ENCODE measurements at places on chromosomes 4 and X.

- DNase-seq: no peak
These were observed 1509.4 kb downstream of the TECRL start for GRCh38 chr4:62899646-62900364.

GRCh38 chr4:8493484-8493883 lies 52.9 kb downstream of the TRMT44 start:
- no peak for DNase-seq

- no peak for DNase-seq
These were observed 3.1 kb downstream of the NKX1-1 start for GRCh38 chr4:1403177-1403583.

- DNase-seq: no peak
These were observed 129.1 kb downstream of the RCHY1 start for GRCh38 chr4:75385106-75385505.

DNA sequence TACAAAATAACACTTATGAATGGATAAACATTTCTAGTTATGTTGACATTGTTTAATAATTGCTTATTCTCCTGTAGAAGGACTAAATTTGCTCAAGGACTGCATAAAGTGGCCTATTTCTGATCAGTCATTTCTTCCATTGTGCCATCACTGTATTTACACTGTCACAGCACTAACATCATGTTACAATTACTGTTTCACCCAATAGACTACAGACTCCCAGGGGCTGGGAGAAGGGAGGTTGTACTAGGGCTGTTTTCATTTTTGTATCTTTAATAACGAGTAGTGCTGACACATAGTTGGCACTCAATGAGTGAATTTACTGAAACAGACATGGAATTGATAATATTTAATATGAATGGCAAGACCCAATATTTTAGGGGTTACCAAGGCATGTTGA lies 139.5 kb downstream of the SLC10A7 start:
- DNase-seq: no peak

- no peak for DNase-seq
These were observed 87.5 kb upstream of the ZFP42 start for GRCh38 chr4:187908079-187908561.

GRCh38 chr4:86551387-86551786 lies 42.7 kb upstream of the PTPN13 start:
- no peak for DNase-seq

GRCh38 chrX:118047446-118048186 lies 69.0 kb downstream of the KLHL13 start:
- DNase-seq: no peak

Data from stimulated activated CD4-positive, alpha-beta T cell treated with anti-CD3 and anti-CD28 coated beads, Interleukin-1b, Interleukin-23, amount 100 ng/mL, for 48 hours (primary cell).